ENCODE measurements at places on chromosomes 16 and 17.

DNA sequence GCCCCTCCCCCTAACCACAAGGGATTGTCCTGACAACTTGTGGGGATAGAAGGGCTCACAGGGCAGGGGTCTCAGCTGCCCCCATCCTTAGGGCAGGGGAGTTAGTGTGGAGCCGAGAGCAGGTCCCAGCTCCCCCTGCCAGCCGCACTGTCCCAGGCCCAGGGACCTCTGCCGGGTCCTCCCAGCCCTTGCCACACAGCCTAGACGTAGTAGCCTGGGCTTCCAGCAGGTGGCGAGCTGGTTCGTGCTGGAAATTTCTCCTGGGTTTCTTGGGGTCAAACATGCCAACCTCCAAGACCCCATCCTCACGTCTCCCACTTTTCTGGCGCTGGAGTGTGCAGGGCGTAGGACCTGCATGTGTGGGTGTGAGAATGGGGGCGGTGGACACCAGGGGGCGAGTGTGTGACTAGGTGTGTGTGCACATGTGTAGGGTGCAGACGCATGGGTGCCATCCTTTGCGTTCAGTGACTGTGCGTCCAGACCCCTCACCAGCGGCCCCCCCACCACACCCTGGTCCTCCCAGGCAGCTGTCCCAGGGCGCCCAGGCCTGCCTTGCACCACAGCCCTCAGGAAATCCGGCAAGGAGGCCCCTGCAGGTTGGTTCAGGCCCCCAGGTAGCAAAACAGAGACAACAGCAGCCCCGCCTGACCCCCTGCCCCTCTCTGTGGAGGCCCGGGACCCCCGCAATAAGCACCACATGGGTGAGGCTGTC, 29.5 kb downstream of the SBK1 start:
- peak; percentile 32 for DNase-seq

GRCh38 chr17:42623732-42624596, 14.5 kb downstream of the TUBG1 start:
- DNase-seq, result peak; percentile 62

- peak; percentile 38 for DNase-seq
These were observed 4.5 kb upstream of the TMEM235 start for GRCh38 chr17:78226759-78227454.

DNA sequence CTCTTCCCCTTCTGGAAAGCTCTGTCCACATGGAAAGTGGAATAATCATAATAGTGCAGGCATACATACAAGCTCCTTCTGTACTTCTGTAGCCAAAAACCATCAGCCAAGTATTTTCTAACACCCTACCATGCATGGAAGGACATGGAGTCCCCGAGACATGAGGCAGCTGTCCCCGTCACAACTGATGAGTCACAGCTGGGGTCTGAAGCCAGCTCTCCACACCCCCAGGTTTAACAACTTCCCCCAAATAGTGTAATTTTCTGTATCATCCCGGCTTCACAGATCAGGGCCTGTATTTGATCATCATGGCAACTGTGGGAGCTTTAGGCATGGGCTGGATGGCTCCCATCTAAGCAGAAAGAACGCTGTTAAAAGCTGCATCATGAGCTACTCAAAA, 16.6 kb downstream of the C16orf96 start:
- no peak for DNase-seq

DNA sequence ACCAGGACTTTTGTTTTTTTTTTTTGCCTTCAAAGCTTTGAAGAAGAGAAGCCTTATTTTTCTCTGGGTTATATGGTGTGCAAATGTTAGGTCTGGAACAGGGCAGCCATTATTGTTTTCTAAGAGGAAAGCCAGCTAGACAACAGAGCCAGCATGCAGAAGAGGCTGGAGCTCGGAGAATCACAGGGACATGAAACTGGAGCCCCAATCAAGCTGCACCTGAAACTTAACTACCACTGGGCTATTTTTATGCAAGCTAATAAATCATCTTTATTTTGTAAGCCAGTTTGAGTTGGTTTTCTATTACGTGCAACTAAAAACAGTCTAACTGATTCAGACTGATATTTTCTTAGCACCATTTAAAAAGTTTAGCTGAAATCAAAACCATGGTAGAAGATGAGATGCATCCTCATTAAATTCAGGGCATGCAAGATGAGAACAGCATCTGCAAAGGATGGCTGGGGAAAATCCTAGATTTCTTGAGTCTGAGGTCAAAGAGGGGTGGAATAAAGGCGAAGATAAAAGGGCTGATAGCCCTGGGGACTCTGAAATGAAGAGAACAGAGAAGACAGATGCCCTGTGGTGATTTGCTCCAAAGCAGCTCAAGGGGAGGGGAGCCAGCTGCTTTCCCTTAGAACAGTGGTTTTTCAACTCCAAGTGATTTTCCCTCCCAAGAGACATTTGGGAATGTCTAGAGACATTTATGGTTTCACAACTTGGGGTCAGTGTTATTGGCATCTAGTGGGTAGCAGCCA, 177.1 kb upstream of the WSCD1 start:
- DNase-seq, result no peak

DNA sequence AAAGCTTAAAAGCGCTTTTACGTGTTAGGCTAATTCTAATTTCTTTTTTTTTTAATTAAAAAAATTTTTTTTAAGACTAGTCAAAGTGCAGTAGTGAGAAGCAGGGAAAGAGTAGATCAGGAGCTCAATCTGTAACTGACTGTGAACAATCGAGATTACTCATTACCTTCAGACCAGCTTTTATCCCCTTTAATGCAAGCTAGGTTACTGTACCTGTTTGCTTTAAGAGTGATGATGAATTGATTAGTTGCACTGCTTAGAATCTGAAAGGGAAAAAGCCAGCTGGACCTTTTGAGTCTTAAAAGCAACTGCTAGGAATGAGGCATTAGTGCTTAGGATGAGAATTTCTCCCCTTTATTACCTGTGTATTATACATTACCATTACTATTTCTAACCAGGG, 19.0 kb downstream of the PSMD11 start:
- no peak for DNase-seq

GRCh38 chr16:70380248-70380918, 33.7 kb downstream of the DDX19A start:
- peak; percentile 45 for DNase-seq

GRCh38 chr17:10394201-10394887, 21.5 kb upstream of the MYH13 start:
- DNase-seq, result no peak

DNA sequence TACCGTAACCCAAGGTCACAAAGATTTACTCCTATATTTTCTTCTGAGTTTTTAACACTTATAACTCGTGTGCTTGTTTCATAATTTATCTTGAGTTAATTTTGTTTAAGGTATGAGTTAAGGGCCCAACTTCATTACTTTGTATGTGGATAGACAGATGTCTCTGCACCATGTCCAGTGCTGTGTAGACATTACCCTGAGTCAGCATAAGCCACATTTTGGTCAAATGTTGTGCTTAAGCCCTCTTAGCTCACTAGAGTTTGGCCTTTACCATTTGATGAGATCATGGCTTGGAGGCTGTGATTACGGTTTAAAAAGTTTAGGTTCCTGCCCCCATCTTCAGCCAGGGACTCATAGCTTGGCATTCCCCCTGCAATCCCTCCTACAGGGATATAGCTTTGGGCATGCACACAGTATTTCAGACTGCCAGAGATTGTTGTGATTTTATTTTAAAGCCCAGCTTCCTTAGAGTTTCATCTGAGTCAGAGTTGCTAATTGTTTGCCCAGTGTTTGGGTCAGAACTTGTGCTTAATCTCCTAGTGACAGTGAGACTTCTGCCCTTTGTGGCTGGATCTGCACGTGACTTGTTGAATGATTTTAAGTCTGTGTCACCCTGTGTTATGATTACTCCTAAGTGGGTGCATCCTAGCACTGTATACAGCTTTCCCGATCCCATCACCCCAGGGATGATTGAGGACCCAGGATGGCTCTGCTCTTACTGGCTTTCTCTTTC, 393.1 kb downstream of the CNTNAP4 start:
- DNase-seq, result no peak

DNA sequence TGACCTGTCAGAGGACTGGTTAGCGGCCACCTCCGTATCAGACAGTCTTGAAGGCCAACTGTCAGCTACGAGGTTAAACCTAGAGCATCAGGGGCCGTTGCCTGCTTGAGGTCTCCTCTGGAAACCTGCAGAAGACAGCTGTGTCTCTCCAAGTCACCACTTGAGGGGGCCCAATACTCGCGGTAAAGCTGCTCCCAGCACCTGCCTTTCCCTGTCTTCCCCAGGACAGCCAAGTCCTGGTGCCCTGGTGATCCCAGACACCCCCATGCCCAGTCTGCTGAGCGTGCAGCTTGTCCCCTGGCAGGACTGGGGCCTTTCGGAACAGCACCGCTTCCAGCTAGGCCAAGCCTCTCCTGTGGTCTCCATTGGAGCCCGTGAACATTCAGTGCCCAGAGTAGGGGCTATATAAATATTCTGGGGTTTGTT, 80.1 kb downstream of the DNAH17 start:
- DNase-seq, result peak; percentile 64

- no peak for DNase-seq
These were observed 1.7 kb upstream of the KPNA2 start for GRCh38 chr17:68033636-68034451.

- DNase-seq, result peak; percentile 70
These were observed 51.8 kb downstream of the SMPD3 start for GRCh38 chr16:68396481-68396880.

- DNase-seq, result peak; percentile 92
These were observed 8.9 kb upstream of the TIMP2 start for GRCh38 chr17:78933959-78934568.

- no peak for DNase-seq
These were observed 54.7 kb upstream of the SDK2 start for GRCh38 chr17:73698966-73699365.

DNA sequence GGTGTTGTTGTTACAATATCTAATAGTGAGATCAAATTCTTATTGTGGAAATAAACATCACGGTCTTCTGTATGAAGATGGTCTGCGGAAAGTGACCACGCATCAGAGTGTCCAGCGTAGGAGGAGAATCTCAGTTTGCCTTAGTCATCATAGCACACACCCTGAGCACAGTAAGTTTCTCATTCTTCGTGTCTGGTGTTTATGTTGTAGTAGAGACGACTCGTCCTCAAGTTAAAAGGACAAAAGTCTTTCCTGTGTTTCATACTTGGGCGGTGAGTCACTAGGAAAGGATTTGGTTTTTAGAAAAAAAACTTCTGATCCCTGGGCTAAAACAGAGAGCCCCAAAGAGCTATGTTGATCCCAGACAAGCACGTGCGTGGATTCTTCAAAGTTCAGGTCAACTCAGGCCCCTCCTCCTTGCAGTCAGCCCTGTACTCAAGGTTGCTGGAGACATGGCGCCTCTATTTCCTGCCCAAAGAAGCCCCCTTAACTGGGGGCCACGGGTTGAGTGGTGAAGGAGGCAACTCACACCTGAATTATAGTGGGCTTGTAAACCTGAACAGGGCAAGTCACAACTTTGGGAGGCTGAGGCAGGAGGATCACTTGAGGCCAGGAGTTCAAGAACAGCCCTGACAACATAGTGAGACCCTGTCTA, 170.4 kb downstream of the ZFHX3 start:
- no peak for DNase-seq

- no peak for DNase-seq
These were observed 56.1 kb downstream of the ESRP2 start for GRCh38 chr16:68179855-68180254.

DNA sequence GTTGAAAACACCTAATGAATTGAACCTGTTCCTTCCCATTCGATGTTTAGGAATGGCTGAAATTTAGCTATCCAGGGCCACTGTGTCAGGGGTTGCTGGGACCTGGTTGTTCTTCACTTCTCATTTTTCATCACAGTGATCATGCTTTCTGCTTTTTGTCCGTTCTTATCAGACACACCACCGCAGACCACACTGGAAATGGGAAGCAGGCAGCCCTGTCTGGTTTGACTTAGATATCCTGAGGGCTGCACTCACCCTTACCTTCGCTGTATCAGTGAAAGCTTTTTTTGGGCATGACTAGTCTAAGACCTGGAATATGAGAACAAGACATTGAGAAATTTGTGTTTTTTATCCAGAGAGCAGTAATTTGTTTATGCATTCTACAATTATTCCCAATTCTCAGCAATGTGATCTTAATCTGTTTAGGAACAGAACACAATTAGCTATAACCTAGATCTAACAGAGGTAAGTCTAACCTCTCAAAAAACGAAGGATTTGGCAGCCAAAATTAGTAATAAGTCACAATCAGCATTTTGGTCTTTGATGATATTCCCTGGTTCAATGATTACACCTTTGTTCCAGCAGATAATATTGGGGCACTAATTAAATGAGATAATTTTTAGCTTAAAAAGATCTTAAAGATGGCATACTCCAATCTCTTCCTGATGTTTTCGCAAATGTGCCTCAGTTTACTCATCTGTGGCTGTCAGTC, 126.0 kb upstream of the GOT2 start:
- DNase-seq, result no peak

GRCh38 chr17:32222621-32223020, 43.0 kb upstream of the RHBDL3 start:
- no peak for DNase-seq

DNA sequence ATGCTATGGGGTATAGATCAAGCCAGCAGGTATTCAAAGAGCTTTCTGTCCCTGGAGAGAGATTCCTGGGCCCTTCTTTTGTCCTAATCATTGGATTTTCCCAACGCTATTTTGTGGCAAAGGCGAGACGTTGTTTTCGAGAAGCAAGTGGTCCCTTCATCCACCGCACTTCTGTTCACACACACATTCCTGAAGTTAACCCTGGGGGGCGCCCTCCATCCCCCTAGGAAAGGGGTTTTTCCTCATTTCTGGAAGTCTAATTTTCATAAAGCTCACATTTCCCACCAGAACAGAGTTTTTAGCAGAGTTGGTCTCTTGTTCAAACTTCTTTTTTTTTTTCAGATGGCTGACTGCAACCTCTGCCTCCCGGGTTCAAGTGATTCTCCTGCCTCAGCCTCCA, 11.9 kb downstream of the SCGB1C2 start:
- DNase-seq, result no peak

- no peak for DNase-seq
These were observed 389.6 kb downstream of the WWOX start for GRCh38 chr16:78489072-78489471.

DNA sequence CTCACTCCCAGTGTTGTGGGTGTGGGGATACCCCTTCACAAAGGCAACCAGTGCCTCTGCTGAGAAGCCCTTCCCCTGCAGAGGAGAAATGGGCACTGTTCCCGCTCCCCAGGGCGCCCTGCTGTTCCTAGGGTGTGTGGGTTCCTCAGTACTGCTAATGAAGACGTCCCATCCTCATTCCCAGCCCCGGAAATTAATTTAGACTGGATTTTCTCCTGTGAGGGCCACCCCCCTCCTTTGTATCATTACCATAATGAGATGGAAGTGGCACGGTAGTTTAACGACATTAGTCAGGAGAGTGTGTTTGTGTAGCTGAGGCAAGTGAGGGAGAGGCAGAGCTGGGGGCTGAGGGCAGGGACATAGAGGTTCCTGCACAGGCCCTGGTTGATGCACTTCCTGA, 53.2 kb downstream of the PIPOX start:
- DNase-seq, result no peak

GRCh38 chr16:64773184-64773583, 348.7 kb downstream of the CDH11 start:
- DNase-seq, result no peak

GRCh38 chr17:80826955-80827645, 164.5 kb upstream of the CHMP6 start:
- DNase-seq, result no peak

- DNase-seq, result no peak
These were observed 197.3 kb upstream of the SDK2 start for GRCh38 chr17:73841431-73842060.

GRCh38 chr17:42879596-42879985, 21.0 kb upstream of the G6PC1 start:
- DNase-seq, result no peak
